ENCODE measurements at places on chromosomes 2 and 18.
A peak's percentile ranks its signal among the peaks of the same experiment; 100 is the strongest.

- no peak for DNase-seq
Measured at GRCh38 chr2:176188774-176189680, 559 bp downstream of the HOXD1 start.

DNA sequence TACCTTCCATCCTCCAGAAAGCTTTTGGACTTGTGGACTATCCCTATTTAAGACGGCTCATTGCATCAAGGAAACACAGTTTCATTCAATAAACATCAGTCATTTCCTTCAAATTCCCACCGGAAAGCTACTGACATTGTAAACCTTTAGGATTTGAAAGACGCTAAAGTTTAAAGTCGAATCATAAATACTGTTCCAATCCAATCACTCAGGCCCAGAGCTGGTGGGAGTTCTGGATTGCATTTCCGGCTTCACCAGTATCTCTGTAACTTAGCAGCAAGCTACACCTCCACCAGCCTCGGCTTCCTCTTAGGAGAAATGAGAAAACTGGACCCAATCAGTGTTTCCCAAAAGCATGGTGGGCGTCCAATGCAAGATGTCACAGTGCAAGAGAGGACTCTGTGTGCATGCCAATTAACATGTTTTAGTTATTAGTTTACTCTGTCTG lies 1.6 kb downstream of the WDFY1 start:
- no peak for DNase-seq

- DNase-seq = no peak
Measured at GRCh38 chr2:48398285-48399002, 131.5 kb upstream of the STON1 start.

- no peak for DNase-seq
Measured at GRCh38 chr2:33380001-33380609, 96.3 kb upstream of the RASGRP3 start.

- DNase-seq = no peak
Measured at GRCh38 chr2:53715568-53715967, 52.0 kb upstream of the CHAC2 start.

DNA sequence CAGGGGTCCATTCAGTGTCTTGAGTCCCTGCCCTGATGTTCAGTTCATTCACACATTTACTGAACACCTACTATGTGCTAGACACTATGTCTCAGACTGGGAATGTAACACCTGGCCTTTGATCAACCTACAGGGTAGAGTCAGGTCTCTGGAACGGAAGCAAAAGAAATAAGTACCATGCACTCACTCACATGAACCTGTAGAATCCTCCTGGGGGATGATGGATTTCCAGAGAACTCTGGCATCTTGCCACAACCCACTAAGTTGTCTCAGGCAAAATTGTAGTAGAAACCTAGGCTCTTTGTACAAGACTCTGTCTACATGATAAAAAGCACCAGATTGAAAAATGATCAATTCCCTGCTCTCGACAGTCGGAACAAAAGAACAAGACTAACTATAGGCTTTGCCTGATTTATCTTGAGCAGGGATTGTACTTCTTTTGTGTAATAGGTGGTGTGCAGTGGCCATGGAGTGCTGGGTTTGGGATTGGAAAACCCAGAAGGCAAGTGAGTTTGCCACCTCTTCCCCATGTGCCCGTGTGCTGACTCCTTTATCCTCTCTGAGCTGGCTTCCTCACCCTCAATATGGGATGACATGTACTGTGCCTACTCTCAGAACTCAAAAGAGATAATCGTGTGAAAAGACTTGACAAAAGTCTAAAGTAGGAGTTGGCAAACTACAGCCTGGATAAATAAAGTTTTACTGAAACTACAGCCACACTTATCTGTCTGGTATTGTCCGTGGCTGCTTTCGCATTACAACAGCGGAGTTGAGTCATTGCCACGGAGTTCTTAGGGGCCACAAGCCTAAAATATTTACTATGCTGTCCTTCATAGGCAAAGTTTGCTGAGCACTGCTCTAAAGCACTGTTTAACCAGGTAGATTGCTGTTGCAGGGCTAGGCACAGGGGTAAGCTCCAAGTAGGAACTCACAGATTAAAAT lies 4.4 kb downstream of the CAPN14 start:
- no peak for DNase-seq

GRCh38 chr2:3243804-3244203 lies 133.8 kb downstream of the EIPR1 start:
- no peak for DNase-seq

DNA sequence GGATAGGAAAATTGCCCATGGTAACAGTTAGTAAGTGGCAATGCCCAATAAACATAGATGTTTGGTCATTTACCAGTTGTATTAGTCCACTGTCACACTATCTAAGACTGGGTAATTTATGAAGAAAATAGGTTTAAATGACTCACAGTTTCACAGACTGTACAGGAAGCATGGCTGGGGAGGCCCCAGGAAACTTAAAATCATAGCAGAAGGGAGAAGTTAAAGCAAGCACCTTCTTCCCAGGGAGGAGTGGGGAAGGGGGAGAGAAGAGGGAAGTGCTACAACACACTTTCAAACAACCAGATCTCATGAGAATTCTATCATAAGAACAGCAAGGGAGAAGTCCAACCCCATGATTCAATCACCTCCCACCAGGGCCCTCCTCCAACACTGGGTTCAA lies 23.4 kb downstream of the NR4A2 start:
- DNase-seq = no peak

GRCh38 chr18:62637807-62638687 lies 77.3 kb upstream of the PHLPP1 start:
- DNase-seq = no peak

DNA sequence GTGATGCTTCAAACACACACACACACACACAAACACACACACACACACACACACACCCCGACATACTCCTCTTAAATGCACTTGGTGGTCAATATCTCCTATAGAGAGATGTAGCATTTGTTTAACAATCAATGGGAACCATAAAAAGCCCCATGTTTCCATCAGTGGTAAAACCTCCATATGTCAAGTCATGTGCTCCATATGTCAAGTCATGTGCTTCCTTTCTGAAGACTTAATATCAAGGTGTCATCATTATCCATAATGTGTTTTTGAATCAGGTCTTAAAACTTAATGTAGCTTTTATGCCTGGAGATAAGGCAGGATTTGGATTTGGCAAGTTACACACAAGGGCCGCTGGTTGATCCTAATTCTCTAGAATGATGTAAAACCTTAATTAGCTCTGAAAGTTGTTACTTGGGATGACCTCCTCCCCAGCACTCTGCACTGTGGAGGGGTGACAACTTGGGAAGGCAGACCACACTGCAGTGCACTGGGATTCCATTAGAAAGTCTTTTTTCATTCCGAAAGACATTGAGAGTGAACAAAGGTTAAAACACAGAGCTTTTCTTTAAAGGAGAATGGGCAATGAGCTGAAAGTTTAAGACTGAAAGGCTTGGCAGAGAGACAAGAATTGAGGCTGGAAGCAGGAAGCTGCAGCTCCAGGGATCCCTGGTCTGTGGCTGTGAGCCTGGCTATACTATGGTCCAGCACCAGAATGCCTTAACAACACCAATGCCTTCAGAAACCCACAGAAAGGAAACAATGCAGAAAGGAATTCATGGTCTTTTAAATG lies 26.4 kb downstream of the ALK start:
- DNase-seq = no peak

- DNase-seq = no peak
Measured at GRCh38 chr18:5941890-5942289, 46.6 kb upstream of the TMEM200C start.

- peak; percentile 91 for DNase-seq
Measured at GRCh38 chr18:36850527-36851201, 21.7 kb downstream of the KIAA1328 start.

DNA sequence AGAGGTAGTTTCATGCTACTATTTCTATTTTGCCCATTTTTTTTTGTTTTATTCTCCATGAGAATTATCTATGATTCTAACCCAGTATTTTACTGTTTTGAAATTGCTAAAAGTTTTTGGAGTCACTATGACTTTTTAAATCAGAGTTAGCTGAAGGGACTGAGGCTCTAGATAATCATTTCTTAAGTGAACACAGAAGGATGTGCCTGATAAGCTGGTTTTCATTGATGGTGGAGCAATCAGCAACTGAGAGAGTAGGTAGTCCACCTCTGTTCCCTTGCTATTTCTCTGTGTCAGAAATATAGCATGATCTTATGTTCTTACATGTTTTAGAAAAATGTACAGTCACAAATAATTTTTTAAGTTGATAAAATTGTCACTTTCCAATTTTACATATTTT lies 59.4 kb downstream of the CCDC138 start:
- no peak for DNase-seq

DNA sequence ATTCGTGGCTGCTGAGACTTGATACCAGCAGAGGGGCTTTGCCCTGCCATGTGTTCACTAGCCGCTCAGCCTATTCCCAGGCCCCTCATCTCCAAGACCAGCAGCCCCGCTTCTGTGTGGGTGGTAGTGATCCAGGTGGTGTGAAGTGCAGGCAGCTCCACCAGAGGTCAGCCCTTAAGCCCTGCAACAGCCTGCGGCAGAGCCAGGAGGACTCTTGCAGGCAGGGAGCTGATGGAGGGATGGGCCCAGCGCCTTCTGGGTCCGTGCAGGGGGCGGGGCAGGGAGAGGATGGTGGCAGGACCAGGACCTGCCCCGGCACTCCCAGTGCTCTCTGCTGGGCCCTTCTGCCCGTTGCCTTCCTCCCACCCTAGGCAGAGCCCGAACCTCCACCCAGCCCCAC lies 162.0 kb downstream of the SH3BP4 start:
- DNase-seq = no peak

DNA sequence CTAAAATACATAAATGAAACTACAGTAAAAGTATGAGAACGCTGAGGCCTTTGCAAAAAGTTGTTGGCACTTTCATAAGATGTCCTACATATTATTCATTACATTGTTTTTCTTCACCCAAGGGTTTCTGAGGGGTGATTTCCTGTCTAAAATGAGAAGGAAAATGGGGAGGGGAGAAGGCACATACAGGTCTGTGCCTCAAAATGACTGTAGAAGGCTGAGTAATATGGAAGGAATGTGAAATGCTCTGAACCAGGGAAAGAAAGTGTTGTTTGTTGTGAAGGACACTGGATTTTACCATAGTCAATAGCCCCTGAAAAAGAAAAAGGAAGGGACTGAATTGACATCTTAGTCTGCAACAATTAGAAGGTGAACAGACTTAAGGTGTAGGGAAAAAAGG lies 99.5 kb upstream of the RNF152 start:
- peak; percentile 78 for DNase-seq

DNA sequence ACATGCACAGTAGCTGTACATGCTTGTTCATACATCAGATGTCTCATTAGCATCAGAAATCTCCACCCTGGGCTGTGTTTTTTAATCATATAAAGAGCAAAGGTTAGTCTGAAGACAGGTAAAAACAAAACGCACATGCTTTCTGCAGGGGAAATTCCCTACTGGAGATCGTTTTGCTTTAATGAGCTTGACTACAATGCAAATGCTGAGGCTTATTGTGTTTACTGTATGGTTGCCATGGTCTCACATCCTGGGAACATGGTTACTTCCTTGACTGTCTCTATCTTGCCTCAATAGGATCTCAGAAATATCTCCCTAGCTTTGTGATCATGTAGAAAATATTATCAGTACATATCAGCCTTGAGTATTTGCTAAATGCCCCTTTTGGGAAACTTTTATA lies 336.5 kb upstream of the TFPI start:
- DNase-seq = no peak

GRCh38 chr2:16615687-16616615 lies 49.7 kb downstream of the CYRIA start:
- DNase-seq = no peak

DNA sequence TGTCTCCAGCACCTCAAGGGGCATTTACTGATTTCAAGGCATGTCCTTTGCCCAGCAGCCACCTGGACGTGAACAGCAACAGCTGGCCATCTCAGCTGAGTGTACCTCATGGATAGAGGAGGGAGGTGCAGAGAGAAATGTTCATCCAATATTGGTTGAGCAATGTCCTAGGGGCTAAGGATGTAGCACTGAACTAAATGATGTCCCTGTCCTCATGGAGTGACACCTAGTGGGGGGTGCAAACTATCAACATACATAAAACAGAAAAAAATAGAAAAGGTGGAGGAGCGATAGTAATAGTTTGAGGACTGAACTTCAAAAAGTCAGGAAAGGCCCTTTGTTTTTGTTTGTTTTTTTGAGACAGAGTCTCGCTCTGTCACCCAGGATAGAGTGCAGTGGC lies 4.8 kb upstream of the UGGT1 start:
- DNase-seq = no peak

- DNase-seq = no peak
Measured at GRCh38 chr2:23510471-23510870, 125.5 kb downstream of the KLHL29 start.

DNA sequence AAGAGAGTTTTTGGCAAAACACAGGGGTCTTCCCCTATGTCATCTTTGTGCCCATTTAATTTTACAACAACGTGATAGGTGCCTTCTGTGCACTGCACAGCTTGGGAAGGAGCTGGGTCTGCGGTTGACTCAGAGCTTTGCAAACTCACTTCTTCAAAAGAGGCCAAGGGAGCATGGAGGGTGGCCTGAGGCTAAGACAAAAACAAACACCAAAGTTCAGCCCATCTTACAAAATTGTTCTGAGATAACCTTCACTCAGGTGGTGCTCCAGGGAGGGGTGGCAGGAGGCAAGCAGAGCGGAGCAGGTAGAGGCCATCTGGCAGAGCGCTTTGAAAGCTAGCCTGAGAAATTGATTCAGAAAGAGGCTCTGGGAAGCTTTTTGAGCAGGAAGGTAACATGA lies 9.8 kb downstream of the SOWAHC start:
- no peak for DNase-seq

- no peak for DNase-seq
Measured at GRCh38 chr2:226884166-226884565, 48.3 kb downstream of the RHBDD1 start.
